Small intestine (tissue), 16 donors: ENCODE measurements at places on chromosomes 1 and 21. TPM values are rescaled to one million over a fixed set of nuclear protein-coding genes. Genes with fewer than 3 reads are reported as not detected.

Gene FCN3
- polyA plus RNA-seq, result 0.06 TPM

Gene ZNF593OS
- not detected for polyA plus RNA-seq

Gene GJA5
- 3.0 TPM for polyA plus RNA-seq

Gene CDKN2C
- 12.5 TPM for polyA plus RNA-seq

DNA sequence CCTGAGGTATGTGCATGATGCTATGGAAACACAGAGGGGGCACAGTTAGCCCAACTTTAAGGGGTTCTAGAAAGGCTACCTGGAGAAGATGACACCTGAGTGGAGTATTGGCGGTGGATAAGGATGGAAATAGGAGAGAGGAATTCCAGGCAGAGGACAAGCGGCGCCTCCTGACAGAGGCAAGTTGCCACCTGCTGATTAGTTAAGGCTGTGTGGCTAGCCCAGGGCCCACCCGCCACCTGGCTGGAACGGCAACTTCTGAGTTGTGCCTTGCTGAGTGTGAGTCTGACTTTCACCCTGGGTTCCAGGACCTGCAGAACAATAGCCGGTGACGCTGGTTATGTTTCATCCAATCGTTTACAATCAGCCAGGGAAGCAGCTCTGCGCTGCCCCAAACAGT, 126.9 kb upstream of the LMO4 start:
- DNase-seq, result no peak

Gene AQP10
- polyA plus RNA-seq, result 2.9 TPM

DNA sequence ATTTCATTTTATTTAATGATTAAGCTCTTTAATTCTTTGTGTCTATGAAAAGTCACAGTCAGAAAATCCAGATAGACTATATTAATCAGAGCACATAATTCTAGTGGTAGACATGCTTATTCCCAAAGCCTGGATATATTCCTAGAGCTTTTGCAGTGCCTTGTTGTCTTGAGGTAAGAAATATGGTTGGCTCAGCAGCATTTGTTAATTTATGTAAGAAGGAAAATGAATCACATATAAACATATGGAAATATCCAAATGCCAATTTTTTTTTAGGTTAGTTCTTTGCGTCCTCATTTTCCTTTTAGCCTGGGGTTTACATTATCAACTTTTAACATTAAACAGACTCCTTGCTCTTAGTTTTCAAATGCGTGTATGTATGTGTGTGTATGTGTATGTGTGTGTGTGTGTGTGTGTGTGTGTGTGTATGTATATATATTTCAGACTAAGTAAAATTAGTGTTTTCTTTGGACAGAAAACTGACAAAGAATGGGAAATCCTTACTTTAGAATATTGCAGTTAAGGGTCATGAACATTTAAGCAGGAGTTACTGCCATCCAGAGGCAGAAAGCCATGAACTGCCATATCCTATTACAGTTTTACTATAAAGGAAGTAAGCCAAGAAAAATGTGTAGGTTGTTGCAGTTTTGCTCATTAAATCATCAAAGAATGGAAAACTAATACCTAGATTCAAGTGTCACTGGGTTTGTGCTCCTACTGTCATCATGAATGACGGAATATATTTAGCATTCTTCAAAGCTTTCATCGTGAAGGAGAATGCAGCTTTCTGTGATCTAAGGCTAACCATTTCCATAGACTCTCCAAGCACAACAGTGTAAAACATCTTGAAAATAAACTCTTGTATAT, 477.1 kb upstream of the NR5A2 start:
- DNase-seq, result no peak

GRCh38 chr1:221776495-221777301, 34.8 kb upstream of the DUSP10 start:
- DNase-seq, result no peak

DNA sequence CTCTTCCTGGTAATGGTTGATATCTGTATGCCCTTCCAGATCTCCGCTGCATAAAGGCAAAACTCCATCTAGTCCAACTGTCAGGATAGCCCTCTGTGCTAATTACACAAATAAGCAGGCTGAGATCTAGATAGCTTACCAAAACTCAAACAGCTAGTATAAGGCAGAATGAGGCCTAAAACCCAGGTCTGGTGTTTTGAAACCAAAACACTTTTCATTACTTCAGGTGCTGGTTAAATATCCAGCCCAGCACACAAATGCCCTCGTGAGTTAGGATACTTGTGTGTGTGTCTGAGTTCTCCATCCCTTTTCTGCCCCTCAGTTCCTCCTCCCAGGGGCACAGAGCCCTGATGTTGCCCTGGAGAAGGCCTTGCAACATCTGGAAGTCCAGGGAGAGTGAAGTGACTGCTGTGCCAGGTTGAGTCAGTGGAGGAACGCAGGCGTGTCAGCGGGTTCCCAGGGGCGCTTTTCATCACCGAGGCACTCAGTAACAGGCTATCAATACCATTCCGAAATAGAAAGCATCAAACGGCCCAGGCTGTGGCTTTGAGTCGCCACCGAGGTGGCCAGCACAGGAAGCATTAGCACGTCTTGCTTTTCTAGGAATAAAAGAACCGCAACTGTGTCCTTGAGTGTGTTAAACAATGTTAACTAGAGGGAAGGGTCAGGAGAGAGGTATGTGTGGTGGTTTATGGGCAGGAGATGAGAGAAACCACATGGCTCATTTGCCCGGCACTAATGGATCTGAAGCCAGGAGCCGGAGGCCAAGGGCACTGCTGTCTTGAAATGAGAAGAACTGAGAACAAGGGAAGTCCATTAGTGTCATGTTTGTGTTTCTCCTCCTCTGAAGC, 90.7 kb upstream of the WLS start:
- DNase-seq, result no peak

GRCh38 chr1:65421351-65422025, 1.0 kb downstream of the LEPR start:
- DNase-seq, result no peak

DNA sequence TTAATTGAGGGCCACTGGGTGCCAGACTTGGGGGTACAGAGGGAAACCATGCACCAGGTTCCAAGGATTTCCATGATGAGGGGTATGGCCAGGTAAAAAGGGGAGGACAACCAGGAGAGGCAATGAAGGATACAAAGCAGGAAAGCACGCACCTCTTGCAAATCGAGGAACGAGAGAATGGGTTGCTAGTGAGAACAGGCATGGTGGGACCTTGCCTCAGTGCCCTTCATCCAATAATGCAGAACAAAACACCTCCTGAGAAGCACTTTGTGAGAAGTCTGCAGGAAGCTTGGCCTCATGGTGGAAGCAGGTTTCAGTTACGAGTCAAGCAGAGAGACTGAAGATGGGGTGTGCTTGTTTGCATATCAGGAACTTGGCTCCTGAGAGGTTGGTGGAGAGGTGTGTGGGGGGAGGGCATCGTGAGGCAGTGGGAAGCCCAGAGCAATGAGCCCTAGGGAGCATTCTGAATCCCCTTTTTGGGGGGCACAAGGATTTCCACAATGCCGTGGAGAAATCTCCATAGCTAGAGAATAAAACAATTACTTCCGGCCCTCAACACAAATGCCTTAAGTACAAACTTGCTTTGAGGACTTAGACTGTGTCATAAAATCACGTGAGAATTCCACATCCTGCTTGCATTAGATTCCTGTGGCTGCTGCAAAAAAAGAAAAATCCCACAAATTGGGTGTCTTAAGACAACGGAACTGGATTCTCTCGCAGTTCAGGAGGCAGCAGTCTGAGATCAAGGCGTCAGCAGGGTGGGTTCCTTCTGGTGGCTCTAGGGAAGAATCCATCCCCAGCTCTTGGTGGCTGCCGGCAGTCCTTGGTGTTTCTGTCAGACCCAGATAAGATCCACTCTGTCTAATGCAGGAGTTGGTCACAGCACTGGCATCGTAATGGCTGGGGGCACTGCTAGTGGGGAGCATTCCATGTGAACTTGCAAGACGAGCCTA, 54.9 kb upstream of the BACE2 start:
- DNase-seq, result peak; percentile 66

- DNase-seq, result no peak
Observed at GRCh38 chr1:153030895-153031294, at the start of gene SPRR1B. Gene SPRR1B, plus strand, starts transcription at chr1:153031203. Its CDS starts 1,143 bp downstream, at chr1:153032346.

Gene PGLYRP3
- polyA plus RNA-seq, result not detected

GRCh38 chr1:150271291-150271959, 1.2 kb upstream of the C1orf54 start:
- no peak for DNase-seq

GRCh38 chr21:44836666-44837471, 19.0 kb upstream of the SUMO3 start:
- peak; percentile 55 for DNase-seq

Gene RABGGTB
- polyA plus RNA-seq, result 95.9 TPM

DNA sequence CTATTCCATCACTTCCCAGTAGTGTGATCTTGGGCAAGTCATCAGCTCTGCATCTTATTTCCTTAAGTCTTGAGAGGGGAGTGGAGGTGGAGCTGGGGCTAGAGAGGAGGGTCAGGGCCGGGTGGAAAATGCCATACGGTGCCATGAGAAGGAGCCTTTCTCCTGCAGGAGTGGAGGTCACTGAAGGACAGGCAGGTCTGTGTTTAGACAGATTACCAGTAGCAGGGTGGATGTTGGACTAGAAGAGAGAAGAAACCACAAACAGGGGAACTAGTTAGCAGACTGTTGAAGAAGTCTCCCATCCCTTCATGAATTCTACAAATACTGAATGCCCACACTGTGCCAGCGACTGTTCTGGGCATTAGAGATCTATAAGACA, 13.9 kb upstream of the CPT2 start:
- peak; percentile 17 for DNase-seq

DNA sequence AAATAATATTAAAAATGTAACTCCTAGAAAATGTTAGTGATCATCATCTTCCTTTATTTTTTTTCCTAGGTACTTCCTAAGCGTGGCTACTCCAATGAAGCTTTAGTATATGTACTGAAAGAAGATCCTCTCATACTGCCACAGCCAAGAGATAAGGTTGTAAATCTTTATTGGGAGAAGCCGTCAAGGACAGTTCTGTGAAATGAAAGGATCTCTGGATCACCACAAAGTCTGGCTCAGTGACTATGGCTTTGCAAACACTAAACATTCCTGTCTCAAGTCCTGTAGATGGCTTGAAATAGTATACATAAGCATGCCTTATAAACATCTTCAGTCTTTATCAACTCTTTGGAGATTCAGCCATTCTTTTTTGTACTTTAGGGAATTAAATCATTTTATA, 61.2 kb upstream of the DPH5 start:
- DNase-seq, result no peak

- DNase-seq, result no peak
Observed at GRCh38 chr1:109840011-109840629, 70.5 kb upstream of the CSF1 start.

GRCh38 chr1:15408890-15409387, 749 bp upstream of the EFHD2 start:
- no peak for DNase-seq

Gene RNU1-1
- polyA plus RNA-seq, result not detected

DNA sequence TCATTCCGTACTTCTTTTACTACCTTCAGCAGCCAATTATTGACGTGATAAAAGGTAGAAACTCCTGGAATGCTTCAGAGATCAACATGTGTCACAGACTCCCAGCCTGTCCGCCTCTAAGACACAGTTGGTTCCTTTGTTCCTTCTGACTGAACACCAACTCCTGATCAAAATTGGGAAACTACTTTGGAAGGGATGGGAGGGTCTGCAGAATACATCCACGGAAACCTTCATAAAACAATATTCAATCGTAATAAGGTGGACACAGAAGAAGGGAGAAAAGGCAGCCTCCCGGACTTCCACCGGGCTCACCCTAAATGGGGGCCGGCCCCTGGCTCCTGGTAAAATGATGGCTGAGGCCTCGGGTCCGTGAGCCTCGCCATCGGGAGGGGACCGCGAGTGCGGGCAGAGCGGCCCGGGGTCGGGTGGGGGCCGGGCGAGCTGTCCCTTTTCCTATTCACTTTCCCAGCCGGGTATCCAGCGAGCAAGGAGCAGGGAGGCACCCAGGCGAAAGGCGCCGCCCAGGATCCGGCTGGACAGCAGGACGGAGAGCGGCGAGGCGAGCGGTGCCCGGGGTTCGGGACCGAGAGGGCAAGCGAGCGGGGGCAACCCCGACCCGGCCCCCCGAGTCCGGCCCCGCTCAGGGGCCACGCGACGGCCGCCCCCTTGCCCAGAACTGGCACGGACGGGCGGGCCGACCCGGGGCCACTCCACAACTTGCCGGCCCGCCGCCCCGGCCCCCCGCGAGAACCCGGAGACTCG, 805 bp downstream of the NRIP1 start:
- DNase-seq, result peak; percentile 53

DNA sequence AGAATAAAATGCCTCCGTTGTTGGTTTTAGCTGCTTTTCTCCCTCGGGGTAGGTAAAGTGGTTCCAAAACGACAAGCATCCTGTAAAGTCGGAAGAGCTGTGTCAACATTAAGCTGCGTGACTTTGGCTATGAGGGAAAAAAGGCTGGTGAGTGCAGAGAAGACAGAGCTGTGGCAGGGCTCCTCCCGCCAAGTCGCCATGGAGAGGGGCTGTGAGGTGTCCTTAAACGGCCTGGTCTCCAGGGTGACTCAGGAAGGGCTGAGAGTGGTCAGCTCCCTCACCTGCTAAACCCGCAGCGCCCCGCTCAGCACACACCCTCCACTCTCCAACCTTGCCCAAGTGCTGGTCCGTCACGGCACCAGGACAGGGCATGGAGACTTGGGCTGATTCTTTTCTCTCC, 91.6 kb upstream of the SAMD11 start:
- no peak for DNase-seq

- DNase-seq, result no peak
Observed at GRCh38 chr1:204254031-204254661, 40.4 kb upstream of the GOLT1A start.

DNA sequence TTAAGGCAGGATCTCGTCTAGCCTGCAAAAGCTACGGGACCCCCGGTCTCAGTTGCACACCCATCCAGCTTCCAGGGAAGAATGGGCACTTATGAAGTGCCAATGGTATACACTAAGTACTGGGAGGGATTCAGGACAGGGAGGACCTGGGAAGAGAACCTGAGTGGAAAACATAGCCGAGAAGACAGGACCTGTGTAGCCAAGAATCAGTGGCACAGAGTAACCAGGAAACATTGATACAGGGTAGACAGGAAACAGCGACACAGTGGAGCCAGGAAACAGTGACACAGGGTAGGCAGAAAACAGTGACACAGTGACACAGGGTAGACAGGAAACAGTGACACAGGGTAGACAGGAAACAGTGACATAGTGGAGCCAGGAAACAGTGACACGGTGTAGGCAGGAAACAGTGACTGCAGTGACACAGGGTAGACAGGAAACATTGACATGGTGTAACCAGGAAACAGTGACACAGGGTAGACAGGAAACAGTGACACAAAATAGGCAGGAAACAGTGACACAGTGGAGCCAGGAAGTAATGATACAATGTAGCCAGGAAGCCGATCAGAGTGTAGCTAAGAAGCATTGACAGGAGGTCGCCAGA, 138.0 kb upstream of the ARHGEF16 start:
- peak; percentile 17 for DNase-seq
